ENCODE measurements at places on chromosomes 16 and 17. TPM values are rescaled to one million over a fixed set of nuclear protein-coding genes. Genes with fewer than 3 reads are reported as not detected.

GRCh38 chr16:28532940-28533647 is 5.7 kb downstream of the NUPR1 start:
- H3K27ac ChIP-seq = peak overlapping the region; percentile 86
- H3K4me3 ChIP-seq = no peak overlapping the region
- peaks cover 8% of the 10 kb centered on the region for H3K4me1 ChIP-seq
- no peaks in the 10 kb centered on the region for H3K36me3 ChIP-seq
- DNase-seq = no peak

DNA sequence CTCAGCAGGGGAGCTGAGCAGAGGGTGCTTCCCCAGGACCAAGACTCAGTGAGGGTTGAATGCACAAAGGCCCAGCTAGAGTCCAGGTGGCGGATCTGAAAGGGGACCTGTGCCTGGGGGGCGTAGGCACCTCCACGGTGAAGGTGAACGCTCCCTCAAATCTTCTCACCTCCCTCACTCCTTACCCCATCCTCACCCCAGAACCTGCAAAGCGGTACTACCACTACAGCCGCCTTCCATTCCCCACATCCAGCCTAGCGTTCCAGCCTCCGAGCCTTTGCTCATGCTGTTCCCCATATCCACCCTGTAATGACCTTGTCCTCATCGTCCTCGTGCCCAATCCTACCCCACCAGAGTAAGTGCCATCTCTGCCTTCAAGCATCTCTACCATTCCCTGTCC is 30.6 kb downstream of the TRPV3 start:
- H3K36me3 ChIP-seq = no peaks in the 10 kb centered on the region
- H3K27ac ChIP-seq = peak overlapping the region; percentile 44
- no peak for DNase-seq
- no peak overlapping the region for H3K4me3 ChIP-seq
- peaks cover 42% of the 10 kb centered on the region for H3K4me1 ChIP-seq
- H3K27me3 ChIP-seq = no peaks in the 10 kb centered on the region

DNA sequence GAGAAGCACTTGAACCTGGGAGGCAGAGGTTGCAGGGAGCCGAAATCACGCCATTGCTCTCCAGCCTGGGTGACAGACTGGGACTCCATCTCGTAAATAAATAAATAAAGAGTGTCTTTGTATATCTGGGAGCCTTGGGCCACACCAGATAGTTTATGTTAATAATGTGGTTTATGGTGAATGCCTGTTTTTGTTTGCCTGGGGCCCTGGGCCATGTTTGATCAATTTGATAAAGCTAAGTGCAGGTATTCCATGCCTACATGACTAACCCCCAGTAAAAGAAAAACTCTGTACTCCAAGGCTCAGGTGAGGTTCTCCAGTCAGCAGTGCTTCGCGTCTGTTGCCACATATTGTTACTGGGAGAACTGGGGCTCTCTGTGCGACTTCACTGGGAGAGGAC is 15.1 kb downstream of the SCIMP start:
- no peaks in the 10 kb centered on the region for H3K36me3 ChIP-seq
- no peaks in the 10 kb centered on the region for H3K4me1 ChIP-seq
- H3K4me3 ChIP-seq = no peak overlapping the region
- no peaks in the 10 kb centered on the region for H3K27me3 ChIP-seq
- H3K27ac ChIP-seq = no peak overlapping the region

- no peaks in the 10 kb centered on the region for H3K27me3 ChIP-seq
- no peak for DNase-seq
- no peaks in the 10 kb centered on the region for H3K36me3 ChIP-seq
- no peaks in the 10 kb centered on the region for H3K4me1 ChIP-seq
Observed at GRCh38 chr16:52005551-52005950, 541.4 kb downstream of the TOX3 start.

DNA sequence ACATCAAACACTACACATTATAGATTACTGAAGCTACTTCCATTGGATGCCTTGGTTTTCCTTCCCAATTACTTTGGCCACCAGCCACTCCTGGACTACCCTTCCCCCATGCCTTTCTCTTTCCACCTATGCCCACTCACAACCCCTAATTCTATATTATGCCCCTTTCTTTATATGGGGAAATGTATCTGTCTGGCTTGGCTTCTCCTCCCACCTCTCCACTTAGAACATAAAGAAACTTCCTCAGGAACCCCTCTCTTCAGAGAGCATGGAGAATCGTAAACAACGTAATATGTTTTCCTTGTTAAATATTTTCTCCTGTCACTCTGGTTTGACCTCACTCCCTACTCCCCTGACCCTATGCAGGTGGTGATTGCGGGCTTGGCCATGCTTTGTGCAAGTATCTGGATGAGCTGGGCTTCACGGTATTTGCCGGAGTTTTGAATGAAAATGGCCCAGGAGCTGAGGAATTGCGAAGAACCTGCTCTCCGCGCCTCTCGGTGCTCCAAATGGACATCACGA is 32.8 kb downstream of the HSD17B2 start:
- no peaks in the 10 kb centered on the region for H3K4me1 ChIP-seq
- H3K27ac ChIP-seq = no peak overlapping the region
- H3K27me3 ChIP-seq = no peaks in the 10 kb centered on the region
- no peak overlapping the region for H3K4me3 ChIP-seq
- no peak for DNase-seq
- no peaks in the 10 kb centered on the region for H3K36me3 ChIP-seq

- no peak overlapping the region for H3K4me3 ChIP-seq
- DNase-seq = no peak
- no peaks in the 10 kb centered on the region for H3K27me3 ChIP-seq
- H3K36me3 ChIP-seq = no peaks in the 10 kb centered on the region
- H3K27ac ChIP-seq = no peak overlapping the region
- peaks cover 6% of the 10 kb centered on the region for H3K4me1 ChIP-seq
Observed at GRCh38 chr16:53732296-53732929, 28.5 kb downstream of the FTO start.

- H3K27me3 ChIP-seq = no peaks in the 10 kb centered on the region
- H3K4me1 ChIP-seq = no peaks in the 10 kb centered on the region
- no peaks in the 10 kb centered on the region for H3K36me3 ChIP-seq
- no peak overlapping the region for H3K27ac ChIP-seq
Observed at GRCh38 chr17:65627108-65627507, 65.7 kb upstream of the AXIN2 start.

DNA sequence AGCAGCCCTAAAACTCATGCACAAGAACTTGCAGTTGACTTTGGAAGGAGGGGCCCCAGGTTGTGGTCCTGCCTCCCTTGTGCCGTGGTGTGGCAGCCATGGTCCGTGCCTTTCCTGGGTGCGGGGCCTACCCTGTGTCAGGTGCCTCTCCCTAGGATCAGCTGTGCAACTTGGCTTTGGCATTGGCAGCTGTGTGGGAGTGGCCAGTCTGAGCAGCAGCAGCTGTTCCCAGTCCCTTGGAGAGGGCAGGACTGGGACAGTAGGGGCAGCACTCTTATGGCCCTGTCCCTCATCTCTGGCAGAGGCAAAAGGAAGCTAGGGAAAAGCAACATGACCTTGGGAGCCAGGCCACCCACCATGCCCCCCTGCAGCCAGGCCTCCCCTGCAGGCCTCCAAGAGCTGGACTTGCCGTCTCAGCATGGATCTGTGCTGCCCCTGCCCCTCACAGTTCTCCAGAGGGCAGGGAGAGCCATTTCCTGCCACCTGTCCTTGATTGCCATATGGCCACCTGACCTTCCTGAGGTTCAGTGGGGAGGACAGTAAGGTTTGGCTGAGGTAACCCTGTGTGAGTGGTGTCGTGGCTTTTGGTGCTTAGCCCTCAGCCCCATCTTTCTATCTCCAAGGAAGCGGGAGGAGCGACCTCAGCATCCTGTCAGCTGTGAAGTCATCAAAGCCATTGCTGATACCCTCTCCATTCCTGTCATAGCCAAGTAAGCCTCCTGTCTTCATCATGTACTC is 15.5 kb upstream of the NFATC3 start:
- H3K4me3 ChIP-seq = no peak overlapping the region
- H3K4me1 ChIP-seq = peaks cover 22% of the 10 kb centered on the region
- no peak for DNase-seq

GRCh38 chr16:21684199-21684598 is 20.4 kb downstream of the OTOA start:
- no peak for DNase-seq
- no peak overlapping the region for H3K4me3 ChIP-seq
- H3K4me1 ChIP-seq = no peaks in the 10 kb centered on the region
- no peak overlapping the region for H3K27ac ChIP-seq
- H3K36me3 ChIP-seq = no peaks in the 10 kb centered on the region

GRCh38 chr16:57092786-57093411 is 516 bp downstream of the CPNE2 start:
- no peaks in the 10 kb centered on the region for H3K4me1 ChIP-seq
- H3K27ac ChIP-seq = peak overlapping the region; percentile 87
- DNase-seq = no peak
- H3K4me3 ChIP-seq = peak overlapping the region; percentile 82
- no peaks in the 10 kb centered on the region for H3K27me3 ChIP-seq
- H3K36me3 ChIP-seq = no peaks in the 10 kb centered on the region

DNA sequence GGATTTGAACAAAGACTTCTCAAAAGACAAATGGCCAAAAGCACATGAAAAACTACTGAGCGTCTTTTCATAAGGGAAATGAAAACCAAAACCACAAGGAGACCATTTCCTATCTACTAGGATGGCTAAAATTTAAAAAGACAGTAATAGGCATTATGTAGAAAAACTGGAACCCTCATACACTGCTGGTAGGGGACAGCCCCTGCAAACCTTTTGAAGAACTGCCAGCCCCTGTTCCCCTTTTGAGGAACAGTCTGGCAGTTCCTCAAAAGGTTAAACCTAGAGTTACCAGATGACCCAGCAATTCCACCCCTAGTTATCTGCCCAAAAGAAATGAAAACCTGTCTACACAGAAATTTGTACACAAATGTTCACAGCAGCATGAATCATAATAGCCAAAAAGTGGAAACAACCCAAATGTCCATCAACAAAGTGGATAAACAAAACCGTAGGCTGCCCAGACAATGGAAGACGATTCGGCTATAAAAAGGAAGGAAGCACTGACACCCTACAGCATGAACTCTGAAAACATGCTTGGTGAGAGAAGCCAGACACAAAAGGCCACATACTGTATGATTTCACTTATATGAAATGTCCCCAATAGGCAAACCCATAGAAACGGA is 22.9 kb downstream of the CDIP1 start:
- H3K27ac ChIP-seq = peak overlapping the region; percentile 78
- H3K4me3 ChIP-seq = no peak overlapping the region
- peaks cover 21% of the 10 kb centered on the region for H3K4me1 ChIP-seq
- H3K27me3 ChIP-seq = no peaks in the 10 kb centered on the region

DNA sequence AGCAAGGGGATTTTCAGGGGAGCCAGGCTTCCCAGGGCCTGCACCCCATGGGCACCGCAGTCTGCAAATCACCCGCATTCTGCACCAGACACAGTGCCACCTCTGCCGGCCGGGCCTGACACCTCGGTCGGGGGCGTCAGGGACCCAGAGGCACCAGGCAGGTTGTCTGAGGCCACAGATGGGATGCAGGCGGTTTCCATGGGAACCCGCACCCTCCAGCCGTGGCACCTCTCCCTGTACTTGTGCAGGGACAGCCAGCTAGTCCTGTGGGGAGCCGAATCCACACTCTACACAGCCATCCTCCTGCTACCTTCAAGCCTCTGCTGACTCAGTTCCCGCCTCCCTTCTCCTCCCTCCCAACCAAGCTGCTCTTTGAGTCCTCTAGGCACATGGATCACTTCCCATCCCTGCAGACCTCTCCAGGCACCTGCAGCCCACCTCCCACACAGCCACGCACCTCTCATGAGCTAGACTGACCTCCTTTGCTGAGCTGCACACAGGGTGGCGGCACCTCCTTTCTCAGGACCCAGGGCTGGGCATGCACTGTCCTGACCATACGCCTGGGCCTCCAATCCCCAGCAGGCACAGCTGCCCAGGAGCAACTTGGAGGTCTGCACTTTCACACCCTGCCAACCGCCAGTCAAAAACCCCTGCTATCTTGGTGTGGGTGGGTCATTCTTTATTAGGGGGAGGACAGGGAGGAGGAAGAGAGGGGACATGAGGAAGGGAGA is 119.5 kb downstream of the C16orf78 start:
- DNase-seq = no peak
- H3K4me1 ChIP-seq = no peaks in the 10 kb centered on the region
- H3K36me3 ChIP-seq = no peaks in the 10 kb centered on the region

GRCh38 chr16:64397945-64398508 is 723.8 kb downstream of the CDH11 start:
- no peaks in the 10 kb centered on the region for H3K4me1 ChIP-seq
- no peak overlapping the region for H3K4me3 ChIP-seq
- no peaks in the 10 kb centered on the region for H3K27me3 ChIP-seq
- no peak overlapping the region for H3K27ac ChIP-seq
- DNase-seq = no peak

- no peaks in the 10 kb centered on the region for H3K27me3 ChIP-seq
- H3K4me1 ChIP-seq = peaks cover 19% of the 10 kb centered on the region
- H3K27ac ChIP-seq = no peak overlapping the region
- DNase-seq = no peak
Observed at GRCh38 chr16:67277294-67277998, 1.9 kb upstream of the PLEKHG4 start.

GRCh38 chr17:6927290-6928126 is 68.3 kb upstream of the ALOX12 start:
- H3K27me3 ChIP-seq = no peaks in the 10 kb centered on the region
- DNase-seq = no peak
- H3K4me1 ChIP-seq = no peaks in the 10 kb centered on the region
- H3K27ac ChIP-seq = no peak overlapping the region
- H3K4me3 ChIP-seq = no peak overlapping the region

GRCh38 chr16:81718637-81719036 is 60.5 kb upstream of the PLCG2 start:
- no peak overlapping the region for H3K4me3 ChIP-seq
- H3K36me3 ChIP-seq = no peaks in the 10 kb centered on the region
- H3K4me1 ChIP-seq = peaks cover 7% of the 10 kb centered on the region
- no peak overlapping the region for H3K27ac ChIP-seq
- no peaks in the 10 kb centered on the region for H3K27me3 ChIP-seq

GRCh38 chr16:89085755-89086154 is 7.9 kb upstream of the ACSF3 start:
- H3K36me3 ChIP-seq = no peaks in the 10 kb centered on the region
- H3K27ac ChIP-seq = no peak overlapping the region
- no peak overlapping the region for H3K4me3 ChIP-seq
- no peaks in the 10 kb centered on the region for H3K4me1 ChIP-seq

DNA sequence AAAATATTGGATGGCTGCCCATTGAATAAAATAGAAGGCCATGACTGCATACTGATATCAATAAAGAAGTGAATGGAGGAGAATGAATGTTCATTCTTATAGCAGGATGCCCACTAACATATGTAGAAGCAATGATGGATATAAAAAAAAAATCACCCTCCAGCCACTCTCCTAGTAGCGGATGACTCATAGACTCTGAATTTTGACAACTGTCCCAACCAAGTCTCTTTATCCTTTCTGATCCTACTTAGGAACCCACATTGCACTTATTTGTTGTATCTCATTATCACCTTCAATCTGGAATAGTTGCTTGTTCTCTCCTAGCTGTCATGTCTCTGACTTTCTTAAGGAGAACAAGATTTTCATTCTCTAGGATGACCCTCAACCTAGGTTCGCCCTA is 429.9 kb downstream of the HS3ST3B1 start:
- H3K4me1 ChIP-seq = no peaks in the 10 kb centered on the region
- H3K36me3 ChIP-seq = no peaks in the 10 kb centered on the region
- no peak overlapping the region for H3K4me3 ChIP-seq
- no peaks in the 10 kb centered on the region for H3K27me3 ChIP-seq

The DRC3 gene
- 4.3 TPM for total RNA-seq

The CNTD1 gene
- total RNA-seq = 0.22 TPM

Measured in tibial nerve (tissue), 4 donors.